ENCODE measurements at places on chromosomes 13 and 19.
A peak's percentile ranks its signal among the peaks of the same experiment; 100 is the strongest.

- DNase-seq, result no peak
Observed at GRCh38 chr13:71871844-71872243, 4.8 kb upstream of the DACH1 start.

DNA sequence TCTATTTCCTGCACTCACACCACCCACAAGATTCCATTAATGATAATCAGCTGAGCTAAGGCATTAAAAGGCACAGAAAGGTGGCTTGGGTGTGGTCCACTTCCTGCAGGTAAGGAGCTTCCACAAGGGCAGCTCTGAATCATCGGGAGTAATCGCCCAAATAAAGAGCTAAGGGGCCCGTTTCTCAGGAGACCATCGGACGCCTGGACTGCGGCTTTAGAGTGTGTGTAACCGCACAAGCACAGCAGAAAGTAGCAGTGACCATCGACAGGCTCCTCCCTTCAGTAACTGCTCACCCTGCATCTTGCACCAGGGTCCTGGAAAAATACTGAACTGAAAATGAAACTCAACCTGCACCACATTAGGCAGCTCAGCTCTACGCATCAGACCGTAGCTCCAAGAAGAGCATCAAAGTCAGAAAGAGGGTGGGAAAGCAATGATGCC lies 6.0 kb downstream of the STK24 start:
- no peak for DNase-seq

GRCh38 chr13:59413126-59413525 lies 750.6 kb downstream of the DIAPH3 start:
- no peak for DNase-seq

DNA sequence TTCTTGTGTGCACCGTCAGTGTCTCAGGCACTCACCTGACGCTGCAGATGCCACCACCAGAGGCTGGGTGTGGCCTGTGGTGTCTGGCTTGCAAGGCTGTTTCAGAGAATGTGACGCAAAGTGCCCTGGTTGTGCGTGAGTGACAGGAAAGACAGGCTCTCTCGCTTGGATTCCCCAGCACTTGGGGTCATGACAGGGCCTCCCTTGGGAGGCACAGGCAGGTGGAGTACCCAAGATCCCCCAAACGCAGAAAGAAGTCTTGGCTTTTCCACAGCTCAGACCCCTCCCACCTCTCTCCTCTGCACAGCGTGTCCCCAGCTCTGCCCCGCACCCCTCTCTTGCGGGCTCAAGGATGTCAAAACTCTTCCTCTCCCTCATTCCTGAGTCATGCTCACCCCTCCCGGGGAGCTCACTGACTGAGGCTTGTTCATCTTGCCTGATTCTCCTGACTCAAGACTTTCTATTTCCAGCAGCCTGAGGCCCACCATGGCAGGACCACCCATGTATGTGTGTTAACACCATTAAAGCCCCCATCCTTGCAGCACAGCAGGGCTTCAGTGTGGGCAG lies 21.0 kb downstream of the DHX34 start:
- DNase-seq, result no peak

DNA sequence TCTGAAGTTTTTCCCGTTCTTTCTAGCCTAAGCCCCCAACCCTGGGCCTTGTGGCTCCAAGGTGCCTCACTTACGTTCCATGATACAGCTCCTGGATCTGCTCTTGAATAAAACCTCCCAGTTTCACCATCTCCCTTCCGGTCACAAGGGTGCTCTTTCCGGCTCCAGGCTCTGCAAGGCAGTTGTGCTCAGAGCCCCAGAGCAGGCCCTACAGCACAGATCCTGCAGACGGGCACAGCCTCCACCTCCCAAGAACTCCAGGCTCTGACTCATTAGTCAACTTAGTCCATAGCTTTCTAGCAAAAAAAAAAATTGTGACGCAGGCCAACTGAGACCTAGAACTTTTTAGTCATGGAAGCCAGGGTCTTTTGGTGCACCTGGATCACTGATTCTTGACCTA lies 33.9 kb upstream of the SLC7A10 start:
- no peak for DNase-seq

DNA sequence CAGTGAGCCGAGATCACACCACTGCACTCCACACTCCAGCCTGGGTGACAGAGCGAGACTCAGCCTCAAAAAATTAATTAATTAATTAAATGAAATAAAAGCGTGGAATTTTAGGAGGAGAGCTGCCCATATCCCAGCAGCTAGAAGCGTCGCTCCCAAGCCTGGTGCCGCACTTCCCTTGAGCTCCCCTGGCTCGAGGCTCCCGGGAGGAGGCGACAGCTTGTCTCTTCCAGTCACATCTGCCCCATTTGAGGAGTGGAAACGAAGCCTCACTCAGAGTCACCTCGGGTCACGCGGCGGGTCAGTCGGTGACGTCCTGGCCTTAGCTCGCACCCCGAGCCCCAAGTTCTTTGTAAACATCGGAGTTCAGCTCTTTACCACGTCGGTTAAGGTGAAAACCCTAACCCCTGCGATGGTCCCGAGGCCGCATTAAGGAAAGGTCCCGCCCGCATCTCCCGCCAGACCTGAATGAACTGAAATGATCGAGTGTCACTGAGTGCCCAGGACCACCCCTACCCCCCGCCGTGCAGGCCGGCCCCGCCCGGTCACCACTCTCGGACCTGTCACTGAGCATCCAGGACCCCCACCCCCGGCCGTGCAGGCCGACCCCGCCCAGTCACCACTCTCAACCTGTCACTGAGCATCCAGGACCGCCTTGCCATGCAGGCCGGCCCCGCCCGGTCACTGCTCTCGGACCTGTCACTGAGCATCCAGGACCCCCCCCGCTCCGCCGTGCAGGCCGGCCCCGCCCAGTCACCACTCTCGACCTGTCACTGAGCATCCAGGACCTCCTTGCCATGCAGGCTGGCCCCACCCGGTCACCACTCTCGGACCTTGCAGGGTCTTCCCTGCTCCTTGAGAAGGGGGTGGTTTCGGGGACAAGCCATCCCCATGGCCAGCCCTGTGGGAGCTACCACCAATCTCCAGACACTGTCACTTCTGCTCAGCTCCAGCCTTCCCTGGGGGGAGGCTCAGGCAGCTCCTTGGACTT lies 176.9 kb downstream of the KDM4B start:
- DNase-seq, result no peak

DNA sequence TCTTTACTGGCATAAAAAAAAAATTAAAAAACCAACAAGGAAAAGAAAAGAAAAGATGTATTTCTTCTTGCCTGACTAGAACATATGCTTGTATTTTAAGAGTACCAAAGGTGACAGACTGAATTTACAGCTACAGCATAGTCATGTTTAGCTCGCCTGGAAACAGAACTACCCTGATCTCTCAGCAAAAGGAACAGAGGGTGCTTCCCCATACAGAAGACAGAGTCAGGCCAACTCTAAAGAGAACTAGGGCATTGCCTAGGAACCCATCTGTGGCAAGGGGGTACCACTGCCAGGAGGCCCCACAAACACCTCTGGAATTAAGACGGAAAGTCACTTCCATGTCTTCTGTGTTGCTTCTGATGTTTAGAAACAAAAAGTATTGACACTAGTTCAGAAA lies 252.1 kb upstream of the STARD13 start:
- DNase-seq, result no peak

DNA sequence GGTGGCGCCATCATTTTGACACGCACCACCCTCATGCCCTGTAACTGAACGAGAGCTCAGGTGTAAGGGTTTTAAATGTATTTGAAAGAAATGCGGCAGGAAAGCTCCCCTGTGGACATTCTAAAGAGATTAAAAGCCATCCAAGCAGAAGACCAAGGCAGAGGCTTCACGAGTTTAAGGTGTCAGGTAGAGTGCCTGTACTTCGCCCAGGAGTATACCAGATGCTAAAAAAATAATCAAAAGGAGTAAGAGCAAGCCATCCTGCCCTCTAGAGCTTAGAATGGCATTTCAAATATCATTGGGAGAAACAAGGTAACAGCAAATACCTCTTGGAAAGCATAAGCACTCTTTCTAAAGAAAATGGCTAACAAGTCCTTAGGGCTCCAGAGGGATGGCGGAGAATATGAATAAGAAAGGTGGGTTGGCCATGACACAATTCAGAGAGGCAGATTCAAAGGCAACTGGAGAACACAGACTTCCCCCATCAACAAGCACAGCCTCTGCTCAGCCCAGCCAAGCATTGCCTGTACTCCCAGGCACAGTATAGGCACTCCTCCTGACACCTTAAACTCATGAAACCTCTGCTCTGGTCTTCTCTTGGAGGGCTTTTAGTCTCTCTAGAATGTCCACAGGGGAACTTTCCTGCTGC lies 447.6 kb downstream of the SUCLA2 start:
- DNase-seq, result no peak

DNA sequence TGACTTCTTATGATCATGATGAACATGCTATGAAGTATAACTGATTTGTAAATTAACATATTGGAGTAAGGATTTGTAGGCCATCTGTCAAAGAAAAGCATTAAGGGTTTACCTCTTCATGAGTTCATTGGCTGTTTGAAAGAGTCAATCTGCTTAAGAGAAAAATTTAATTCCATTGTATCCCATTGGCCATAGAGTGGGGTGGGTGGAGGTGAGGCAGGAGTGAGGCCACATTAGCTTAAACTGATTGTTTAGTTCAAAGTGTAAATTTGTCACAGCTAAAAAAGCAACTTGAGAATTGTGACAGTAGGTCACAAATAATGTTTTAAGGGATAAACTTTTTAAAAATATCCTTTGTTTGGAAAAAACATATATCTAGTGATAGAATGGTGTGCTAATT lies 11.4 kb downstream of the GPR180 start:
- no peak for DNase-seq

DNA sequence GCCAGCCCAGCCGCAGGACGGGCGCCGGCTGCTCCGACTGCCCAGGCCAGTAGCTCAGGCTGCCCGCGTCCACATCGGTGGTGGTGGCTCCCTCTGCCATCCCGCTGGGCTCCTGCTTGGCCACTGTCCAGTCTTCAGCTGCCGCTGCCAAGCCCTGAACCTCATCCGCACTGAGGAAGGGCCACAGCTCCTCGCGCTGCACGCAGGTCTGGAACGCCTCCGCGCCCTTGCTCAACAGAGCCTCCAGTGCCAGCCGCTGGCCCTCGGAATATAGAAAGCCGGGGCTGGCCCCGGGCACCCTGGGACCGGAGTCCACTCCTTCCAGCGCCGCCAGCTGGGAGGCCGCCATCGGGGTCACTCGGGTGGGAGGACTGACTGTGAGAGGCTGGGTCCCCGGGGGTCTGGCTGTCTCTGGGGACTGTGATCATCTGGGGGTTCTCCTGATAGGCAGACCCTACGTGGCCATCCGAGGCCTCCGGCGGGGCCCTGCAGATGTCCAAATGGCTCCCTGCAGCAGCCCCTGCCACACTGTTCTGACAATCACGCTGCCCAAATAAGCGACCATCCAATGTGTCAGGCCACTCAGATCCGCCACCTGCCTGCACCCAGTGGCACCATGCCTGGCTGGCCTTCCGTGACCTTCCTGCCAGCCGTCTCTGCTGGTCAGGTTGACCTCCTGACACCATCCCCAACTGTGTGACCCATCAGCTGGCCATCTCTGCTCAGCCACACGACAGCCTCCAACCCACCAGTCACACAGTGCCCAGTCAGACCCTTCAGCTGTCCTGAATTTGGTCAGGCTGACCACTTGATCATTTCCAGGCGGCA lies 1.6 kb downstream of the FAM83E start:
- no peak for DNase-seq

- DNase-seq, result no peak
Observed at GRCh38 chr13:74036373-74036772, 97.8 kb downstream of the KLF12 start.

DNA sequence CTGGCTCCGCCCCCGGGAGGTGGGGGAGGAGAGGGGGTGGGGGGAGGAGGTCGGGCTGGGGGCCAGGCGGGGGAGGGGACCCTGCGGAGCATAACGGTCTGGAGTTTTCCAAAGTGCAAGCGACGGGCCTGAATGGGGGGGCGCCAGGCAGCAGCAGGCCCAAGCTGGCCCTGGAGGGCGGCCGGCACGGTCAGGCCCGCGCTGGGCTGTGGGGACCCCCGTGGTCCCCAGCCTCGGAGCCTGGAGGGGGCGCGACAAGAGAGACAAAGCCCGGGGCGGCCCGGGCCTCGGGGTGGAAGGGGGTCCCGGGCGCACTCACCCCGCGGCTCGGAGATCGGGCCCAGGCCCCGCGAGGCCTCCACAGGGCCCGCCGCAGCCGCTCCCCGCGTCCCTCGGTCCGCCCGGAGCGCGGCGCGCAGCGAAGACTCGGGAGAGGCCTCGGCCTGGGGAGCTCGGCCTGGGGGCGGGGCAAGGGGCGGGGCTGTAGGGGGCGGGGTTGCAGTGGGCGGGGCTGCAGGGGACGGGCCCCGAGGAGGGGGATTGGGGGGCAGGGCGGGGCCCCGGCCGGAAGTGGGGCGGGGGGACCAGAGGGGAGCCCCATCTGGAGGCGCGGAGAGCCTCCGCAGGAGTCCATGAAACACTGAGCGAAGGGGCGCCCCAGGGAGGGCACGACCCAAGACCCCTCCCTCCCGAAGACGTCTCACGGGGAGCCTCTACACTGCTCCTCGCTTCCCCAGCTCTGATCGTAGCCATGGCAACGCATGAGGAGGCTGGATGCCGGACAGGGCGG lies 47.6 kb downstream of the PTPRS start:
- DNase-seq, result peak; percentile 80

DNA sequence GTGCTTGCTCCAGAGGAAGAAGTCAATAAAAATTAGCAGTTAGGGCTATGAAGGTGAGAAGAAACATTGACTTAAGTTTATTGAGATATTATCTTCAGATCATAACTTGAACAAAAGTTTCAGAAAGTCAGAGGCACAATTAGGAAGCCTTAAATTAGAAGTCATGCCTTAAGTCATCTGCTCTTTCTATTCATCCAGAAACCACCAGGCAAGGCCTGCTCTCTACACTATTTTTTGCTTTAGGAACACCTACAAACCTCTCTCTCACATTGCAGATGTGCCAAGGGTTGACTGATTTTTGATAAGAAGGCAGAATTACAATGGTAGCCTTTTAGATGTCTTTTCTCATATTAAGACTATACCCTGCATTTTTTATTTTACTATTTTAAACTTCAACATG lies 268.7 kb downstream of the SPRY2 start:
- no peak for DNase-seq

DNA sequence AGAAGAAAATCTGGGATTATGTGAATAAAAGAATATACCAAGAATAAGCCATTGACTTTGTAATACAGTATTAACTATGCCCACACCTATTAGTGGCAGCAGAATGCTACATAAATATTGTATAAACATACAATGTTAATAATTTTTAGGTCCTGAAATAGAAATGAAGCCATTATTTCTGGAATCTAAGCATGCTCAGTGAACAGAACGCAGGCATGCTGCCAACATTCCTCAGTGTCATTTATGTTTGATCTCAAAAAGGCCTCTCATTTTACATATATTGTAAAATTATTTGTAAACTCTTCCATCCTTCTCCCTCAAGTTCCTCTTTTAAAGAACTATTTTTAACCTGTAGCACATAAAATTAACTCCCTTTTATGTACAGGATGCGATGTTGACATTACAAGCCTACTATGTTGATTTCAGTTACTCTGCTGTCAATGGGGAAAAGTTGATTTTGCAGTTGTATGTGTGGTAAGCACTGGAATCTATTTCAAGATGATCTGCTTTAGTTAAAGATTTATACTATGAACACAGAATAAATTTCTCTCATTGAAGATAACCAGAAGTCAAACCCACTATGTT lies 118.8 kb downstream of the VWA8 start:
- no peak for DNase-seq

- no peak for DNase-seq
Observed at GRCh38 chr13:73090116-73090822, 31.5 kb downstream of the KLF5 start.

GRCh38 chr19:7547159-7547558 lies 11.6 kb downstream of the PNPLA6 start:
- no peak for DNase-seq
